Left renal pelvis (tissue), 4 donors: ENCODE measurements at places on chromosomes 12 and 14. TPM values are rescaled to one million over a fixed set of nuclear protein-coding genes. Genes with fewer than 3 reads are reported as not detected.

The RNF31 gene
- polyA plus RNA-seq = 46.7 TPM

The FAM90A1 gene
- 1.5 TPM for polyA plus RNA-seq

The DPF3 gene
- 4.5 TPM for polyA plus RNA-seq

The PXMP2 gene
- 48.8 TPM for polyA plus RNA-seq

The SYT10 gene
- 0.40 TPM for polyA plus RNA-seq

The RAPGEF3 gene
- polyA plus RNA-seq = 62.9 TPM

The EID3 gene
- polyA plus RNA-seq = 3.7 TPM

The LRRC10 gene
- polyA plus RNA-seq = not detected

The KLRC3 gene
- polyA plus RNA-seq = not detected
